ENCODE measurements at places on chromosomes 2 and 18. TPM values are rescaled to one million over a fixed set of nuclear protein-coding genes. Genes with fewer than 3 reads are reported as not detected.

LIPT1 gene
- 9.7 TPM for total RNA-seq

RAD51AP2 gene
- total RNA-seq: not detected

IL1A gene
- not detected for total RNA-seq

G6PC2 gene
- total RNA-seq: not detected

TEKT4 gene
- not detected for total RNA-seq

CPO gene
- total RNA-seq: not detected

ABCG8 gene
- total RNA-seq: not detected

NCKAP1 gene
- 1.4 TPM for total RNA-seq

PAX8 gene
- 0.08 TPM for total RNA-seq

AFF3 gene
- total RNA-seq: 5.5 TPM

AAMP gene
- total RNA-seq: 44.7 TPM

PKDCC gene
- total RNA-seq: not detected

PLEK gene
- total RNA-seq: 10.3 TPM

FEV gene
- not detected for total RNA-seq

LRRTM4 gene
- total RNA-seq: not detected

RNPEPL1 gene
- total RNA-seq: 75.0 TPM
